ENCODE measurements at places on chromosomes 5 and 9.

DNA sequence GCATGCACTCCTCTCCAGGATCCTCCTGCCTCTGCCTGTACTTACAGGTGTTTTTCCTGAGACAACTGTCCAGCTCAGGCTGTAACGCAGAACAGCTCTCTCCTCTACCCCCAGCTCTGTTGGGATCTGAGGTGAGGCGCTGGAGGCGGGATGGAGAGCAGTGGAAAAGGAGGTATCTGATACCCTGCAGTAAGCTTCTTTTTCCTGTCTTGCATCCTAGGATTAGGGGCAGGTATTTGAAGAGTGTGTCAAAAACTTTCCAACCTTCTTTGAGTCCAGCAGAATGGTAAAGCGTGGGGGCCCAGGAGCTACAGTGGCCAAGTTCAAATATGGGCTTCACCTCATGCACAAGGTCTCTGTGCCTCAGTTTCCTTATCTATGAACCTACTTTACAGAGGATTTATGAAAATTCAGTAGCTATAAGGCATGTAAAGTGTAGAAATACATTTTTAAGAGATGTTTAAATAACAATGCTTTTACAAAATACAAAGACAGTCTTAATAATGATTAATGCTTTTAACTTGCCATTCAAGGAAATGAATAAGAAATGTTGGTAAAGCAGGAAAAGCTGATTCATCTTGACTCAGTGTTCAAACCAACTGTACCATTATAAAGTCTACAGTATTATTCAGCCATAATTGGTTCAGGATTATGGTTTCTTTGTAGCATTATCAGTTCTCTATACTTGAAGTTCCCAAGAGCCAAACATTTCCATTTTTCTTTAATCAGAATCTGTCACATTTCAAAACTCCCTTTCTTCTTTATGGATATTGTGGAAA is 26.1 kb downstream of the MAP1B start:
- DNase-seq: no peak

- DNase-seq: no peak
These were observed 34.3 kb upstream of the TBC1D2 start for GRCh38 chr9:98289614-98290201.

- no peak for DNase-seq
These were observed 16.8 kb upstream of the RAB14 start for GRCh38 chr9:121218357-121219027.

DNA sequence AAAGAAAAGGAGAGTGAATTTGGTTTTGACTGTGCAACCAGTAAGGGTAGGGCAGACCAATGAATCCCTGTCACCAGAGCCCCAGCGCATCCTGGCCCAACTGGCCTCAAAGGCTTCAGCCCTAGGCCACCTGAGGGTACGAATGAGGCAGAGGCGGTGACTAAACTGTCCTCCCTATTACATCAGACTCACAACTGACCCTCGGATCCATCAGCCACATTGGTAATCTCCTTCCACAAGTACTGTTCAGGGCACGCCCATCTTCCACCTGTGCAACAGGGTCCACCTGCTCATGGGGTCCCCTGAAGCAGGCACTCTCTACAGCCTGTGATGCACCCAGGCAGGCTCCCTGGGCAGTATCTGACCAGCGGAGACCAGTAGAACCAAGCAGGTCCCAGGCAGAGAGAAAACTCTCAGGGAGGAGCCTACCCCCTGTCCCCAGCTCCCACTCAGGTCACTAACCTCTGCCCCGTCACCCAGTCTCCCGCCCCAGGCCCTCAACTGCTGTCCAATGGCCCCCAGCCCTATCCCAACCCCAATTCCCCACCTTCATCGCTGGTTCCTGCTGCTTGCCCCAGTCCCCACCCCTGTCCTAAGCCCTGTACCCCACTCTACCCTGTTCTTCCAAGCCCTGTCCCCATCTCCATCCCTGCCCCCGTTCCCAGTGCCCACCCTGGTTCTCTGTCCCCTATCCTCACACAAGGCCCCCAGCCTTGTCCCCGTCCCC is 904 bp downstream of the EDF1 start:
- no peak for DNase-seq

GRCh38 chr5:127425868-127426267 is 91.6 kb upstream of the PRRC1 start:
- DNase-seq: no peak

DNA sequence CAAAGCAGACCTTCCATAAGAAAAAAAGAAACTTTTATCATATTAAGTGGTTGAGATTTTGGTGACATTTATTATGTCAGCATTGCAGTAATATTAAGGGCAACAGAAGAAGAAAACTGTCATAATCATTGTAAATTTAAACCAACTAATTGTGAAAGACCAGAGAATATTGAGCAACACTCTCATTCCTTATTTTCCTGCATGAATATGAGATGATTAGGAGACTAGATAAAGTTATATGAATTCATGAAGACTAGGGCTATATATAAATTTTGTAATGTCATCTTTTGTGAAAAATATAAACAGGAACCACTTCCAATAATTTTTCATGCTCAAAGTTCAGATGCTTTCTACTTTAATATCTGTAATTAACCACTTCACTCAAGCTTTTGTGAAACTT is 974.5 kb upstream of the CDH10 start:
- no peak for DNase-seq

GRCh38 chr5:42854795-42855194 is 43.1 kb upstream of the SELENOP start:
- no peak for DNase-seq
